ENCODE measurements at places on chromosomes 5 and 9.

DNA sequence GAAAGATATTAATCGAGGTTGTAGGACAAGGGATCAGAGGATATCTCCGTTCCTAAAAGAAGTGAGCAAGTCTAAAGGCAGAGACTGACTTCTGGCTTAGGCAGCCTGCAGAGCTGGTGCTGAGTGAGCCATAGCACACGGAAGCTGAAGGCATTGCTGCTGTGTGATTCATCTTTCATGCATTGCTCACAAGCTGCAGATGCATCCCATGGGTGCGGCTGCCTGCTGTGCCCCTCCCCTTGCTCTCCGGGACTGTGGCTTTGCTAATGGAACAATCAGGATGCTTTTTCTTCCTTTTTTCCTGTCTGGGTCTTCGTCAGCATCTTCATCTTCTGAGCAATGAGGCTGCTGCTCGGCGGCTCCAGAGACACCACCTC is 341.4 kb downstream of the DIRAS2 start:
- DNase-seq: peak; percentile 85

- DNase-seq: no peak
Measured at GRCh38 chr5:157050050-157050449, 8.9 kb downstream of the HAVCR1 start.

DNA sequence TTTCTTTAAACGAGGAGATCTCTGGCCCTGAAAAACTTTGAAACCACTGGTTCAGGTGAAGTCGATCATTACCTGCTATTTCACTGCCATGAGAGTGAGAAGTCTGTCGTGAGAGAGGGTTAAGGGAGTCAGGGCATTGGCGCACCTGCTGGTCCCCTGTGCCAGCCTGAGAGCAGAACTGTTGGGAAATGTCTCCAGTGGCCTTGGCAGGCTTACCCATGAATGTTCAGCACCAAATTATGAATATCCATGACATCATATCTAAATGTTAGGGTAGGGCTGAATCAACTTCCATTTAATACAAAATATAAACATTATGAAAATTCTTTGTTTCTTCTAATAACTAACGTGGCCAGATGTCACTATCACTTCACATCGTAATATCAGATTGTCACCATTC is 379.3 kb downstream of the KDM4C start:
- no peak for DNase-seq

DNA sequence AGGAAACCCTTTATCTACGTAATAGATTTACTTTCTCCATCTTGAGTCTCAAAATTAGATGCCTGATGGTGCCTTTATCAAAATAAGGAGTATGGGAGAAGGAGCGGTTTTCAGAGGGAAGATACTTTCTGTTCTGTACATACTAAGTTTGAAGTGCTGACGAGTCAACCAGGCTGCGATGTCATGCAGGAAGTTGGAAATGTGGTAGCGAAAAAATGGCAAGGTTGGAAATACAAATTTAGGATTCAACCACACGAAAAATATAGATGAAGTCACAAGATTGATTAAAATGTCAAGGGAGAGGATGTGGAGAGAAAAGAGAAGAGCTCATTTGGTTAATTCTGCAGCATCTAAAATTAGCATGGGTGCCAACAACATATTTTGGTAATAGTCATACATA is 129.5 kb downstream of the FOXD1 start:
- no peak for DNase-seq

- peak; percentile 49 for DNase-seq
Measured at GRCh38 chr9:116232424-116233159, 79.0 kb downstream of the PAPPA start.

- no peak for DNase-seq
Measured at GRCh38 chr5:83443534-83443933, 28.0 kb upstream of the VCAN start.

- no peak for DNase-seq
Measured at GRCh38 chr9:37924538-37924937, 20.6 kb upstream of the SLC25A51 start.

DNA sequence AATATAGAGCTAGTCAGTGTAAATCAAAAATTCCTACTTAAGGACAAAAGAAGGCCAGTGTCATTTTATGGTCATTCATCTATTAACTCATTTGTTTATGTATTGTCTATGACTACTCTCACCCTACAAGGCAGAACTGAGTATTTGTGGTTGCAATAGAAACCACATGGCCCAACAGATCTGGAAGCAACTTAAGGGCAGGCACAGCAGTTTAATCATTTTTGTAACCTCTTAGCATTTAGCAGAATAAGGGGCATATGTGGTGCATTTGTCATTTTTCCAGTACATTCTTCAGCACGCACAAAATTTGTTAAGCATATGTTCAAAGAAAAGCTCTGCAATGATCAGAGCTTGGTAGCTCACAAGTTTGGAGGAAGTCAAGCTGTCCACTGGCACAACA is 1.1 kb downstream of the FKBP15 start:
- peak; percentile 29 for DNase-seq

DNA sequence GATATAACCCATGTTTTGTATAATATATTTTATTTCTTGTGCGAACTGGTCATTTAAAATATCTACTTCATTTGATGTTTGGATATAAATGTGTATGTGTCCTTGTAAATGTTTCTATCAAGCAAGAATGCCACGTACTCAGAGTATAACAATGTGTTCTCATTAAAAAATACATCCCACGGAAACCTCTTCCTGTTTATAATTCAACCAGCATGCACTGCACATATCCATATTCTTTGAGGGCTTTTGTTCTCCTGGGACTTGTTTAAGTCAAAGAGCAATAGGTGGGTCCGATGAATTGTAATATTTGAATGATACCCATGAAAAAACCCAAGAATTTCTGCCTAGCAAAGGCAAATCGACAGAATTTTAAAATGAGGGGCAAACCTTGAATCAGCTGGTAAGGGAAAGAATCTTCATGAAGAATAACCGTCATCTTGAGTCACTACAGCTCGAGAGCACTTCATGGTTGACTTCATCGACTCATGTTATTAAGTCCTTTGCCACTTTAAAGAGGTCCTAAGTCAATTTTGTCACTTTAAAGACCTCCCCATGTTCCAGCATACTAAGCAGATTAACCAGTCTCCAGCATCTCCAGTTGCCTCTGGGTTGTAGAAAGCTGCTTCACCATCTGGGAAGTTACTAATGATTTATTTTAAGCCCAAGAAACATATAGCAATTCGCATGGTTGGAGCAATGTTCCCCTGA is 80.6 kb downstream of the NPR3 start:
- DNase-seq: no peak

DNA sequence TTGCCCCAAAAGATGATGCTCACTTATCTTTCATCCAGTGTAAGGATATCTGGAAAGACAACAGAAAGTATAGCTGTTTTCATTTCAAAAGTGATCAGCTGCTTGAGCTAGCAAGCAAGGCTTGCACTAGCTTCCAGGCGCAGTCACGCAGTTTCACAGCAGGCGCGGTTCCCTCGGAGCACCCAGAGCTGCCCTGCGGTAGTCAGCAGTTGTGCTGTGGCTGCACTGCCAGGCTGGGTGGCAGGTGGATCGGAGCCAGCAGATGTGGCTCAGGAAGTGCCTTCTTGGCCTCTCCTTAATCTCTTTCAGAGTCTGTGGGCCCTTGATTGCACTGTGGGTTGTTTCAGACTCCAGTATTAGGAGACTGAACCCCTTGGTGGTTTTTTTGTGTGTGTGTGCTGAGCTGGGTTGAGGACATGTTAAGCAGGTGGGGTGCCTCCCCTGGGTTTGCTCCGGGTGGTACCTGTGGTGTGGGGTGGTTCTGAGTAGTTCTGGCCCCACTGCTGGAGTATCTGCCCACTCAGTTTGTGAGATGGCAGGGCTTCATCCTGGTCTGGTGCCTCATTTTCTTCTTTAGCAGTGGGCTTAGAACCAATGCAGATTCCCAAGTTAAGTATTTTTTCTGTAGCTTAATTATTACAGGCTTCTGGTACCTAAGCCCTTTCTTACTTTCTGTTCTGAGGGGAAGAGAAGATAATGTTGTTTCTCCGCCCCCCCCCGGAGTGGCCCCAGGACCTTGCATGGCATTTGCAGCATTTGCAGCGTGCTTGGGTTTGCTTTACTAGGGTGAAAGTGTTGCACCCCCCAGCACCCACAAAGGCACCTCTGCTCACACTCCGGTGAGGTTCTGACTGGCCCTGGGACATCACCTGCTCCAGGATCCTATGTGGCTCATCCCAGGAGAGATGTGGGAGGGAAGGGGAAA is 16.4 kb downstream of the TENT4A start:
- DNase-seq: no peak

GRCh38 chr9:5336688-5337087 is 3.0 kb downstream of the RLN1 start:
- DNase-seq: no peak

DNA sequence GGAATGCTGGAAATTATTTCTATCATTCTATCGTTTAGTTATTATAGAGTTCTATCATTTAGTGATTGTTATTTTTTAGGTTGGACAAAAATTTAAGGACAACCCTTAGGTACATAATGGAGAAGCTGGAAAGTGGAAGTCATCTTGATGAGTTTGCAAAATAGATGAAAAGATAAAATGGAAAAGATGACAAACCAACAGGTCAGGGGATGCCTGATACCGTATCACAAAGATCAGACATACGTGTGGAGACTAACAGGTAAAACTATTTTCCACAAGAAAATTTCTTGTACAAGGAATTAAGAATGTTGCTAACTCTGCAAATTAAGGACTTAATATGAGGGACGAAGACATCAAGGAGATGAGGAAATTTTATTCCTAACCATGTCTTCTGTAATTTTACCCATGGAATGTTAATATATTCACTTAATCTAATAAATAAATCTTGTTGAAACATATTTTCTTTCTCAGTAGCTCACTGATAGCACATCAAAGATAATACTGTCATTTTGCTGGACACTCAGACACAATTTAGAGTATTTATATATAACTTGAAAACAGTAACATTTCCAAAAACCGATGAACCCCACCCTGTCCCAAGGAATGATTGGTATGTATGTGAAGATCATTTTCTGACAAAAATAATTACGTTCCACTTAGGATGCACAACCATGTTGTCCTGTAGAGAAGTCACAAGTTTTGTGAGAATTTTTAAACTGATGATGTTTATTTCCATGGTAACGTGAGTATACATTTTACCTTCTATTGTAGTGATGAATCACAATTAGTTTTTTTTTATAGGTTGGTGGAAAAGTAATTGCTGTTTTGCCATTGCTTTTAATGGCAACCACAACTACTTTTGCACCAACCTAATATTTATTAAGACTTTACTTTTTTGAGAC is 2.6 kb downstream of the LURAP1L start:
- no peak for DNase-seq

GRCh38 chr5:104016646-104017045 is 454.1 kb upstream of the NUDT12 start:
- DNase-seq: no peak

DNA sequence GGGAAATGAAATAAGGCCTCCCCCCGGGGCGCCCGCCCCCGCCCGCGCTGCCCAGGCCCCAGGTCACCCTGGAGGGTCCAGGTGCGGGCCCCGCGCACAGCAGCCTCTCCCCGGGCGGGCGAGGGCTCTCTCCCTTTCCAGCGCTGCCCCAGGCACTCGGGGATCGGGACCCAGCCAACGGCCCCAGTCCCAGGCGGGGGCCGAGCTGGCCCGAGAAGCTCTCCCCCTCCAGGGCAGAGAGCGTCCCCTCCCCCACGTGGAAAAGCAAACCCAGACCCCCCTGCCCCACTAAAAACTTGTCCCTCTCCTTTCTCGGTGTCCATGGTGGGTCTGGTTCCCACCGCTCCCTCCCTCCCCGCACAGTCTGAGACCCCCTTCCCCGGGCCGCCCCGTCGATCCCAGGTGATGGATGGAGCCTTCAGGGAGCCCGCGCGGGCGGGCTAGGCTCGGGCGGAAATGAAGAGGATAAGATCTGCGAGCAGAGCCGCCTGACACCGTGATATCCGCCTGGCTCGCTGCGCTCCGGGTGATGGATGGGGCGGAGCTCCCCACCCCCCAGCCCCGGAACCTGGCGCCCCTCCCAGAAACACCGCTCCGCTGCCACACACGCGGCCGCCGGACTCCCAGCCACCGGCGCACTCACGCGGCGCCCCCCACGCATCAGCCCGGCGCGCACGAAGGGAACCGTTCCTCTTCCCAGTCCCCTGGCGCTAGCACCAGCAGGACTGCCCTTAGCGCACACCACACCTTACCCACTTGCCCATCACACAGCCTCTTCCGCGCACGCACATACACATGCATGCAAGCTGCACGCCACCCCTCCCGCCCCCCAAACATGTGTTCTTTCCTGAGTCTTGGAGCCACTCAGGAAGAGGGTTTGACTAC is 81.7 kb upstream of the ZBTB43 start:
- DNase-seq: peak; percentile 32

DNA sequence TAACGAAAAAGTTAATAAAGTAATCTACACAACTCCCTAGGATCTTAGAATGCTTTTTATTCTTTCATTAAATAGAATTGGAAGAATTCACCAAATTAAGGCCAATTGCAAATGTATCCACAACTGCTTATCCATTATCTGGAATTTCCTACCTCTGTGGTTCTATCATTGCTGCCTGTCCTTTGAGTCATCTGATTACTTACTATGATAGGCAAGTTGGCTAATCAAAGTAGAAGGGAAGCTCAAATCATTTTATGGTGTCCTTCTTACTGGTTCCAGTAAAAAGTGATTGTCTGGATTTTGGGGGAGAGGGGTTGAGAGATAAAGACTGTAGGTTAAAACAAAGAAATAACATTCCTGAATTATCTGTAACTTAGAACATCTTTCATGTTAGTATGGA is 161.4 kb upstream of the GNA14 start:
- DNase-seq: no peak

GRCh38 chr5:150647275-150648251 is 7.1 kb downstream of the SYNPO start:
- peak; percentile 56 for DNase-seq

DNA sequence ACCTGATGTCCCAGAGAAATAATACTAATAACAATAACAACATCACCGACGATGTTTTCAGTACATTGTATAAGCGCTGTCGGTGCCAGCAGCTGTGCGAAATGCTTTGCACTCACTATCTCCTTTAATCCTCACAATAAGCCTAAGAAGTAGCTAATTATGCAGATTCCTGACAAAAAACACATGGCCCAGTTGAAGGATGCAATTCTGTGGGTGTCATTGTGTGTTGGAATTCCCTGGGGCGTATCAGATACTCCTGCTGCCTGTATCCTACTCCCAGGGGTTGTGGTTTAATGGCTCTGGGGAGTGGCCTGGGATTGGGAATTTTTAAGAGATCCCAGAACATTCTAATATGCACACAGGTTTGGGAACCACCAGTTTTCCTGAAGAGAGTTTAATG is 154.0 kb downstream of the RGS3 start:
- no peak for DNase-seq
